ENCODE measurements at places on chromosomes 1 and 21.

DNA sequence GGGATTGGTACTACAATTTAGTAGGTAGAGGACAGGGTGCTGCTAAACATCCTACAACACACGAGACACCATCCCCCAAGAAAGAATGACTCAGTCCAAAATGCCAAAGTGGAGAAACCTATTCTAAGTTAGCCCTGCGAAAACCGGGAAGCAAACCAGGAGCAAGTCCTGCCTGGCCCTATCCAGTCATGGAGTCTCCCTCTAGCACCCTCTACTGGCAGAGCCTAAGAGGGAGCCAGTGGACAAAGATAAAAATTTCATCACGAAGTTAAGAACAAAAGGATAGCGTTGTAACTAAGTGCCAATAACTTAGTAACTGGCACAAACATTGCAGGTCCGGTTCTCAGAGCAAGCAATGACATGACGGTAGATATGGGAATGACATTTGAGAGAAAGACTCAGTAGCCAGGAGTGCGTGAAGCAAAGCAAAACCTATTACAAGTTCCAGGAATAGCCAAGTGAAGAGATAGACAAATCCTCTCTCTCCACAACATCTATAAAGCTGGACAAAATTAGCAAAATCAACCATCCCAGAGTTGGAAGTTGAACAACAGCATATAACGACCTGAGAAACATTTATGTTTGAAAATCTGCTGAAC, 383.5 kb downstream of the OMA1 start:
- DNase-seq: peak; percentile 42

GRCh38 chr1:174954671-174955669, 44.8 kb upstream of the CACYBP start:
- peak; percentile 22 for DNase-seq

- DNase-seq: no peak
These were observed 5.9 kb downstream of the ADARB1 start for GRCh38 chr21:45080232-45080631.

DNA sequence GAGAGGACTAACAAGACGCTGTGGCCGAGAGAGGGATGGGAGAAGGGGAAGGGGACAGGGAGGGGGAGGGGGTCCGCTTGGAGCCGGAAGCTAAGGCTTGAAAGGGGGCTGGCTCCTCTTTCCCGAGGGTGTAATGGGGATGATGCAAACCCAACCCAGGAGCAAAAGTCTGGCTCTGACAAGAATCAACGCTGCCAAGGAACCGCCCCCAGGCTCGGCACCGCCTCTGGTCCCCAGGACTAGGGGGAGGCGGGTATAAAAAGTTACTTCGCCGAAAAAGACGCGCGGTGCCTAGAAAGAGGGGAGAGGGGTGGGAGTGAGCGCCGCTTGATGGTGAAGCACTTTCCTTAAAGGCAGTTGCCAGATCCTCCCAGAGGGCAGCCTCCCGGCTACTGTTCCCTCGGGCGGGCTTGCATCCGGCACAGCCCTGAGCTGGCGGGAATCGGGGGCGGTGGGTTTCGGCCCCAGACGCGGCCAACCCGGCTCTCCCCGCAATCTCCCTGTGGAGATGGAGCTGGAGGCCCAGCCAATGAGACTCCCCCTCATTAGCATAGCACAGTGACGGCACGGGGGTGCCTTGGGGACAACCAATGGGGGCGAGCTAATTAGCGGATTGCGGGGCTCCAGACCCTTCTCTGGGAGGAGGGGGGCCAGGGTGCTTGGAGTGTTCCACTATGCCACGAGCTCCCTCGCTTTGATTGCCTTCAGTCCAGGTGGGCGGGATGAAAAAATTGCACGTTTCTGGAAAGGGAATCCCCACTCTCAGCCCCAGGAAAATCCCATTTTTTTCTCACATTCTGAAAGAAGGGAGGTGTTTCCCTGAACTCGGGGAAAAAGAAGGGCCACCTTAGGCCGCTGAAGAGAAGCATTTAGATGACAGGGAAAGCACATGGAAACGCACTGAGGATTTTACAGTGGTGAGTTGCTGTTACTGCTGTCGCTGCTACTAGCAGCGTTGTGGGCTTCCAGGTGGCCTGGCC, at the start of gene KCNT2:
KCNT2 (minus strand) TSS at position 51 of the 980 bp plus-strand sequence. CDS start 131 bp downstream, outside the sequence.
- DNase-seq: peak; percentile 82

DNA sequence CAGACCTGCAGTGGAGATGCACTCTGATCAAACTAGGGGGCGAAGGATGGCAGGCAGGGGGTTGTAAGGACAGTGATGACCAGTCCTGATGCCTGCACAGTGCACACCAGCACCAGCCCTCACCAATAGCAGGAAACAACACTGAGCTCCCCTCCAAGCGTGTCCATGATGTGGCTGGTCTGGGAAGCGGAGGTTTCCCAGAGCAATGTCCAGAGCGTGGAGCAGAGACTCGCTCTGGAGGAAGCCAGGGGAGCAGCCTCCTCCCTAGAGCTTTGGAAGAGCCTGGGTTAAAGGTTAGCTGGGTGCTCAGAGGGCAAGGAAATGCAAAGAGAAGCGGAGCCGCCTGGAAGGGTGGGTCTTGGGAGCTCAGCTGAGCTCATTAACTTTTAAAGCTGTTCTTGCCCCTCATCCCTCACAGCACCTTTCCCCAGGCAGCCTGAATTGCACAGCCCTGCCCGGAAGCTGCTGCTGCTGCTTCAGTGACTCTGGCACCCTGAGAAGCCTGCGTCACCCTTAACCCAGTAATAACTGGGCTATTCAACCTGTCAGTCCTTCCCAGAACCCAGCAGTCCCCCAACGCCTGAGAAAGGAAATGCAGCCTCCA, 162.2 kb upstream of the RAB4A start:
- no peak for DNase-seq

DNA sequence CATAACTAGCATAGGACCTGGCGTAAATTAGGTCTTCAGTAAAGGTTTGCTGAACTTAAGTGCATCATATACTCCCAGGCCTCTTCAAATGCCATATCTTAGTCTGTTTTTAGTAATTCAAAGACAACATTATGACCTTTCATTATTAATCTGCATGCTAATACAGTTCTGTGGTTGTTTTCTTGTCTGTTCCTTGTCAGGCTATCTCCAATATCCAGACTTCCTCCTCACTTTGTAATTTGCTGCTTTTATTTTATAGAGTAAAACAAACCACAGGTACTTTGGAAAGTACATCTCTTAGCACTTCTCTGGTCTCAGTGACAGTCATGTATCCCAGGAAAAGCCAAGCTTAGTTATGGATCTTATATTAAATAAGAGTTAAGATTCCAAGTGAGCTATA, 65.1 kb upstream of the BMP8A start:
- no peak for DNase-seq

DNA sequence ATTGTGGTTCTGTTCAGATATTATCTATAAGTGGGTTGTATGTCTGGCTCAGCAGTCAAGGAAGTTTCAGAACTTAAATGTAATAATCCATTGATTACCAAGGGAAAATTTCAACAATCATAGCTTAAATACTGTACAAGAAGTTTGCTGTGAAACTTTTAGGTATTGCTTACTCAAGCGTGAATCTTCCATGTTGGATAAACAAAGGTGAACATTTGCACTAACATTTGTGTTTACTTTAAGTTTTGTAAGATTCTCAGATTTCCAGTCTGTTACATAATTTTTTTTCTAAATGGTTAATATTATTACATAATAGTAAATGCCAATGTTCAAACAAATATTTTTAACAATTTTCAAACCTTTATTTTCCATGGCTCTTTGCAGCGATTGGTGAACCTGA, 285.6 kb downstream of the NCAM2 start:
- no peak for DNase-seq

GRCh38 chr1:75841421-75841820, 44.7 kb downstream of the MSH4 start:
- no peak for DNase-seq

- no peak for DNase-seq
These were observed 2.8 kb downstream of the MYOM3 start for GRCh38 chr1:24109166-24109483.
